ENCODE measurements at places on chromosomes 6 and 20.

DNA sequence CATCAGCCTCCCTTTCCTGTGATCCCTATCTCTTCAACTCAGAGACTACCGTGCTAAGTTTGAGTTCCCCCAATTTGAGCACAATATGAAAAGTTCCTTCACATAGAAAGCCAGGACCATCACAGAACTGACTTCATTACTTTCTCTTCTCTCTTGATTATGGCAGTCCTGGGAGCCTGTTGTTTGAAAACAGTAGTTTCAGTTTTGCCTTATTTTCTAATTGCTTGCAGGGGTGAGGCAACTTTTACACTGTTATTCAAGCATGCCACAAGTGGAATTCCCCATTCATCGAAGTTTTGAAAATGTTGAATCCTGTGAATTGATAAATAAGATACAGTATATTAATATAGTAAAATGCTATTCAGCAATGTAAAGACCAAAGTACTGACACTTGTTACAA lies 569.7 kb upstream of the MARCKS start:
- DNase-seq, result no peak

- DNase-seq, result no peak
These were observed 35.3 kb downstream of the EFCAB8 start for GRCh38 chr20:32894026-32894483.

DNA sequence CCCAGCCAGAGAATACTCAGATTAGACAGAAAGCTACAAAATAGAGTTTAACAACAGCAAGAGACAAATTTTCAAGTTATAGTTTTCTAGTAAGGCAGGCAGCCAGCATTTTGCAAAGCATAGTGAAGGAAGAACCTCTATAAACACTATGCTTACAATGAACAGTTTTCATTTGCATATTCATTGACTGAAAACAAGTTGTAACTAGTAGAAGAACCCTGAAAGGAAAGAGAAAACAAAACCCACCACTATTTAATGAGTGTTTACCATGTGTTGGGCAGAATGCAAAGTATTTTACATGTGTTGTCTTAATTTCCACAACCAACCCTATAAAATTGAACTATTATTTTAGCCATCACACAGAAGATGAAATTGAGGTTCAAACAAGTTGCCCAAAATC lies 196.1 kb downstream of the UBE3D start:
- DNase-seq, result no peak

- peak; percentile 59 for DNase-seq
These were observed 342.0 kb downstream of the SOX4 start for GRCh38 chr6:21935561-21936028.

- no peak for DNase-seq
These were observed 6.6 kb upstream of the ANGPT4 start for GRCh38 chr20:922781-923180.

DNA sequence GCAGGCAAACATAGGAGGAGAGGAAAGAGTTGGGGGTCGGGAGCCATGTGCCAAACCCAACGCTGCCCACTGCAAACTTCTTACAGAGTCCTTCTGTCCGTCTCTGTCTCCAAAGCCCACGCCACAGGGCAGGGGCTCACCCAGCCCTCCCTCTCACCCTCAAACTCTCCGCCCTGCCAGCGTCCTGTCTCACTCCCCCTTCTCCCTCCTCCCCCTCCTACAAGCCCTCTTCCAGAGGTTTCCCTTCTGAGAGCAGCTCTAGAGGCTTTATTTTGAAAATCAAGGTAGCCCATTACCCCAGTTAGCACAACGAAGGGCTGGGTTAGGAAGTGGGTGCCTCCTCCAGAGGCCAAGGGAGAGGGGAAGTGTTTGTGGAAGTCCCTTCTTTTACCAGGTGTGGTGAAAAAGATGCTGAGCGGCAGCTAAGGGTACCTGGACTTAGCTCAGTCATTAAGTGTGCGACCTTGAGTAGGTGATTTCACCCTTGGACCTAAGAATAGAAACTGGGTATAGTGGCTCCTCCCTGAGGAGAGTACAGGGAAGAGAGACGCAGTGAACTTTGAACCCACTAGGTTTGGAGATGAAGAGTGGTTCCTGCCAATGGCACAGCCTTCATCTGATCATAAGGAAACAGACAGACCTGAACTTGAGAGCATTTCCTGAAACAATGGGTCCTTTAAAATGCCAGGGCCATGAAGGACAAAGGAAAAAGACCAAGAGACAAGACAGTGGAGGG lies 123.8 kb downstream of the BANF2 start:
- DNase-seq, result no peak

DNA sequence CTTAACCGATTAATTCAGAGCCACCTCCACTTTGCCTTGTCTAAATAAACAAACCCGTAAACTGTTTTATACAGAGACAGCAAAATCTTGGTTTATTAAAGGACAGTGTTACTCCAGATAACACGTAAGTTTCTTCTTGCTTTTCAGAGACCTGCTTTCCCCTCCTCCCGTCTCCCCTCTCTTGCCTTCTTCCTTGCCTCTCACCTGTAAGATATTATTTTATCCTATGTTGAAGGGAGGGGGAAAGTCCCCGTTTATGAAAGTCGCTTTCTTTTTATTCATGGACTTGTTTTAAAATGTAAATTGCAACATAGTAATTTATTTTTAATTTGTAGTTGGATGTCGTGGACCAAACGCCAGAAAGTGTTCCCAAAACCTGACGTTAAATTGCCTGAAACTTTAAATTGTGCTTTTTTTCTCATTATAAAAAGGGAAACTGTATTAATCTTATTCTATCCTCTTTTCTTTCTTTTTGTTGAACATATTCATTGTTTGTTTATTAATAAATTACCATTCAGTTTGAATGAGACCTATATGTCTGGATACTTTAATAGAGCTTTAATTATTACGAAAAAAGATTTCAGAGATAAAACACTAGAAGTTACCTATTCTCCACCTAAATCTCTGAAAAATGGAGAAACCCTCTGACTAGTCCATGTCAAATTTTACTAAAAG lies 2.7 kb downstream of the FOXC1 start:
- no peak for DNase-seq

DNA sequence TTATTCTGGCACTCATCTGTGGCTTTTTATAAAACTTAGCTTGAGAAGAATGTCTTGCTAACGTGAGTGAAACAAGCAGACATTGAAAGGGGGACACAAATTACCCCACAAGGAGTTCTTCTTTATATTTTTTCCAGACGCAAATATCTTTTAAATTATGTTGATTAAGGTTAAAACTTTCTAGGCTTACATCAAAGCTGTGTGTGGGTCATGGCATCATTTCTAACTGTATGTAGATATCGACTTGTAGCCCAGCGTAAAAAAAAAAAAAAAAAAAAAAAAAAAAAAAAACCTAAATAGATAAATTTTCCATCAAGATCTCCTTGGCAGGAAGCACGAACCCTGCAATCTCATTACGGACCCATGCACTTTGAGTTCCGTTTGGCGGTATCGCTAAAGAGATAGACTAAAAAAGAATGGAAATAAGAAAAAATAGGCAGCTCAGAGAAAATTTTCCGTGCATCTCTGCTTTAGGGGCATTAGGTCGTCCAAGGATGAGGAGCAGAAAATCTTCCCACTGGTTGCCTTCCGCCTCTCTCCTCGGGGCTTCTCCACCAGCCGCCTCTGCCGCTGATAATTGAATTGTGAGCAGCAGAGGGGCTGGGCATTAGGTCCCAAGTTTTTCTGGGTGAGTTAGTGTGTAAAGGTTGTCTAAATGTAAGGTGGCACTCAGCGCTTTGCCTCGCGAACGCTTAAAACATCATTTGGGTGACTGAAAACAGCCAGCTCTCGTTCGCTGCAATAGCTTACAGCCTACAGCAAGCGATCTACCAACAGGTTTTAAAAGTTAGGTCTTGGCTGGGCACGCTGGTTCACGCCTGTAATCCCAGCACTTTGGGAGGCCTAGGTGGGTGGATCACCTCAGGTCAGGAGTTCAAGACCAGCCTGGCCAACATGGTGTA lies 194.0 kb downstream of the TRIM27 start:
- DNase-seq, result no peak

GRCh38 chr6:13175759-13176158 lies 152.6 kb downstream of the TBC1D7 start:
- DNase-seq, result no peak

All from fibroblast of skin of abdomen (primary cell).